Hematopoietic multipotent progenitor cell treated with erythropoietin and hydrocortisone succinate and interleukin-3 and kit ligand, for 17 days (in vitro differentiated cells): ENCODE measurements at places on chromosomes 1 and 21.

- no peak for DNase-seq
Measured at GRCh38 chr1:197841883-197842553, 60.4 kb upstream of the C1orf53 start.

- no peak for DNase-seq
Measured at GRCh38 chr1:160177231-160177630, 13.1 kb upstream of the CASQ1 start.

DNA sequence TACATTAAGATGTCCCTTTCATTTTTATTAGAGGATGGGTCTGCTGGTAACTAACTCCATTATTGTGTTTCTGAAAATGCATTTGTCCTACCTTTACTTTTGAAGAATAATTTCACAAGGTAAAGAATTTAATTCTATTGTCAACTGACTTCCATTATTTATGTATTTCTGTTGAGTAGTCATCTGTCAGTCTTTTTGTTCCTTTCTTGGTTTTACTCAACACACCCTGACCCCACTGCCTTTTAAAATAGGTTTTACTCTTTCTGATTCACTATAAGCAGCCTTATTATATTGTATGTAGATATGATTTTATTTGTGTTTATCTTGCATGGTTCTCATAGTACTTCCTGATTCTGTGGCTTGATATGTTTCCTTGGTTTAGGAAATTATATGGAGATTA, 237.5 kb downstream of the TGFB2 start:
- no peak for DNase-seq

- DNase-seq, result no peak
Measured at GRCh38 chr1:153629971-153630370, 1.7 kb downstream of the S100A1 start.
